Smooth muscle cell of the pulmonary artery (primary cell): ENCODE measurements at places on chromosomes 2 and 18. TPM values are rescaled to one million over a fixed set of nuclear protein-coding genes. Genes with fewer than 3 reads are reported as not detected.

Gene TUBA4A
- total RNA-seq = 17.9 and 19.6 TPM in 2 replicates

Gene SLC9A4
- 0.03 TPM in 1 of 2 replicates, not detected in the other for total RNA-seq

Gene ANKRD29
- total RNA-seq = 2.0 and 8.3 TPM in 2 replicates

Gene REG1B
- not detected in 2 replicates for total RNA-seq

Gene SALL3
- 0.52 TPM in 1 of 2 replicates, not detected in the other for total RNA-seq

Gene CERS6
- total RNA-seq = 12.2 and 18.8 TPM in 2 replicates

Gene VIT
- 2.0 and 8.9 TPM in 2 replicates for total RNA-seq

Gene AGXT
- not detected in 2 replicates for total RNA-seq

Gene POTEI
- not detected in 2 replicates for total RNA-seq

Gene ICA1L
- 3.1 and 3.7 TPM in 2 replicates for total RNA-seq

Gene PTPRN
- total RNA-seq = 23.5 and 45.4 TPM in 2 replicates

Gene TUBA4B
- total RNA-seq = not detected in 2 replicates

Gene CPO
- total RNA-seq = not detected in 2 replicates
